ENCODE measurements at places on chromosomes 11 and 22.

- no peak for DNase-seq
These were observed 6.2 kb upstream of the UBE4A start for GRCh38 chr11:118353084-118353710.

DNA sequence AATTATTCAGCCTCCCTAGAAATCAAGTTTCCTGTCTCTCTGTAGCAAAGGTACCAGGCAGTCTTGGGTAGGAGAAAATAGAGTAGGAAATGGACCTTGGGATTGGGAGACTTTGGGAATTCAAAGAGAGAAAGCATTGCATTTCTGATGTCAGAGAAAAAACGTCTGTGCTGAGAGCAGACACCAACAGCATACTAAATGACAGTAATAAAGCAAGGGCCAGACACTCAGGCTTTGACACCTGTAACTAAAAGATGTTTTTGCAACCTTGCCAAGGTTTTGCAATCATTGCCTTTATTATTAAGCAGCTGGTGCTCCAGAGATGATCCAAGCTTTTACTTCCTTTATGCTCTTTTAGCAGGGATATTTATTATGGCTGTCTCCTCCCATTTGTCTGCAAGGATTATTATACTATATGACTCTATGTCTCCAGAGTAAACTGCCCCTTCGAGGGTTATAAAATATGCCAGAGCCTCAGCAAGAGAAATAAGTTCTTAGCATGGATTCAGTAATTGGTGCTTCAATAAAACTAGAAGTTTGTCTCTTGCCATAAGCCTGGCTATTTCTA lies 85.2 kb upstream of the GRAMD1B start:
- DNase-seq: no peak

GRCh38 chr11:12235553-12235946 lies 125.2 kb downstream of the MICAL2 start:
- DNase-seq: no peak

- DNase-seq: no peak
These were observed 54.1 kb downstream of the CHRDL2 start for GRCh38 chr11:74677131-74677530.

GRCh38 chr11:78022397-78023396 lies at the start of gene KCTD14:
Gene KCTD14, minus strand, starts transcription at chr11:78023276. Its CDS starts 27 bp downstream, at chr11:78023249.
- DNase-seq: no peak

GRCh38 chr11:110019675-110020074 lies 73.5 kb upstream of the ZC3H12C start:
- DNase-seq: no peak

DNA sequence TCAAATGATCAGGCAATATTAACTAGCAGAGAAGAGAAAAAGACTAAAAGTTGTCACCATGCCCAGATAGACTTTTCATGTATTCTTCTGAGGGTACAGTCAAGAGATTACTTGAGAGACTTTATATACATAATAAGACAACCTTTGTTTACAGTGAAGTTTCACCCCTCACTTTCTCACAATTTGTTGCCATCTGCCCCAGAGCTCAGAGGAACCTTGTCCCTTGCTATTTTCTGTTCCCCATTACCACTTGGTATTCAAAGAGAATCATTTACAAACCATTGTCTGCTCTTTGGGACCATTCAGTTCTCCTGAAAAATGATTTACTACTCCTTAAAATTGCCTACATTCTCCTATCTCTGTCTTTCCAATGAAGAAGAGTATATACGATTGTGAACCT lies 544.6 kb downstream of the CNTN5 start:
- no peak for DNase-seq

GRCh38 chr11:113664981-113665710 lies 41.0 kb downstream of the TMPRSS5 start:
- DNase-seq: no peak

DNA sequence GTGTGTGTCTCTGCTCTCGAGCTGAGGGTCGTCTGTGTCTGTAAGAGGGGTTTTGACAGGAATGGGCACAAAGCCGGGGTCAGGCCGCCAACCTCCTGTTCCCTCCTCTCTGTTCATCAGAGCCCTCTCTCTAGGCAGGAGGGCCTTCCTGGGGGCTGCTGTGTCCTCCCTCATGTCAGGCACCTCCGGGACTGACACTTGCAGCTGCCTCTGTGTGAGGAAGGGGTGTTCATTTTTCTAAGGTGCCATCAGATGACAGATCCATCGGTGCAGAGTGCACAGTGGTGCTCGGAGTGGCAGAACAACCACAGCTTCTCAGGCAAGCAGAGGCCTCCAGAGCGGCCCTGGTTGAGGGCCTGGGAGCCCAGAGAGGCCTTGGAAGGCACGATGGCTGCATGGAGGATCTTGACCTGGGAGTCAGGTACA lies 265.4 kb upstream of the B3GAT1 start:
- no peak for DNase-seq

DNA sequence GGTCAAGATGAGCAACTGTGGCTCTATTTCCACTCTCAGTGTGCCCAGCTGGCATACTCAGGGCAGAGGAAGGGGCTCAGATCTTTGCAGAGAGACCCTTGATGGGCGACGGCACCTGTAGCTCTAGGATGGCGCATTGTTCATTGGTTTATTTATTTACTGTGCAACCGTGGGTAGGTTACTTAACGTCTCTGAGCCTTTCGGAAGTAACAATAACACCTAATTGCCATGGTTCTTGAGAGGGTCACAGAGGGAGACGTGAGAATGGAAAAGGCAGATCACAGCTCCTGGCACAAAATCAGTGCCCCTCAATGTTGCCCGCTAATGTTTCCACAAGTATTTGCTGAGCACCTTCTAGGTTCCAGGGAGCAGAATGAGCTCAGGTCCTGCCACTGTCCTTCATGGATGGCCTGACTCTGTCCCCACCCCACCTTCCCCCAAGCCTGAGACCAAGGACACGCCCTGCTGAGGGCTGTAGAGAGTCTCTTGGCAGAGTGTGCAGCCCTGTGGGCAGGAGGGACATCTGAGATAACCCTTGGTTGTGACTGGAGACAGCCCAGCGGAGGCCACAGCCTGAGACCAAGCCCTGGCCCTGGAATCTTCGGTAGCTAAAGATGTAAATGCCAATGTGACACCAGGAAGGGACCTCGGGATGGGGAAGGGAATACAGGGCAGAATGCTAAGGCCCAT lies 780 bp upstream of the ALDH3B2 start:
- DNase-seq: no peak

- DNase-seq: no peak
These were observed 1271.5 kb downstream of the BRD1 start for GRCh38 chr22:48556222-48556621.

DNA sequence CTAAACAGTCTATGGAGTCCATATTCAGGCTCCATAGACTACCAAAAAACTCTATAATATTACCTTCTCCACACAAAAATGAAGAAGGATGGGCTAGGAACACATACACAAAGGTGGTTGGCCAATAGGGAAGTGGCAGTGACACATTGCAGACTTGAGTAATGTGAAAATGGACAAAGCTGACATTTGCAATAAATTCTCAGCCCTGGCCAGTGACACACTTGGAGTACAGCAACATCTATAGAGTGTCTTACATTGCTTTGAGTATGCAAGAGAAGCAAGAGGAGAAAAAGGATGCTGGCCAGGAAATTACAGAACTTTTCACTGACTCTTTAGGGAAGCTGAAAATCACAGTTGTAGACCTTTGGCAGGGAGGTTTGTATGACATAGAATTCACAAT lies 7.3 kb upstream of the OR52W1 start:
- DNase-seq: no peak

GRCh38 chr22:29307596-29308147 lies 1.2 kb downstream of the GAS2L1 start:
- no peak for DNase-seq

GRCh38 chr11:69050592-69051380 lies 2.1 kb downstream of the TPCN2 start:
- no peak for DNase-seq

DNA sequence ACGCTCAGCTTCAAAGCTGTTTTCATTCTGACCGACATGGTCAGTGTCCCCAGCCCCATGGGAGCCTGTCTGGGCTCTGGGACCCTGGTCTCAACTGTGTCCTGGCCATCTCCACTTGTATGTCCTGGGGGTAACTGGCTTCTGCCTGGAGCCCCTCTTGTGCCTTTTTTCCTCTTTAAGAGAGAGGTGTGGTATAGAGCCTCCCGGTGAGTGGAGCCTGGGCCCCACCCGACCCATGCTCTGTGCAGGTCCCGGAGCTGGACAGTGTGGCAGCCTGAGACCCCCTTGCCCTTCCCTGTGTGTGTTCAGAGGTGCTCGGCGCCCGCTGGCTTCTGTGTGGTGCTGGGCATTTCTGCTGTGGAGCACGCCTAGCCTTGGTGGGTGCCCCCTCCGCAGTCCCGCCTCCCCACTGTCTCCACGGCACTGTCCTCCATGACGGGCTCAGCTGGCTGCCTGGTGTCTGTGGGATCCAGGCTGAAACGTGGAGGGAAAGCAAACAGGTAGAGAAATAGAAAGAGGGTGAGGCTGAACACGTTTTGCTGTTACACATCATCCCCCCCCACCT lies 74.9 kb downstream of the PARVB start:
- DNase-seq: no peak

- DNase-seq: no peak
These were observed 547 bp downstream of the PARVG start for GRCh38 chr22:44181033-44181911.

GRCh38 chr11:131760091-131761061 lies 390.0 kb downstream of the NTM start:
- no peak for DNase-seq

All from Panc1 (cell line).